GM13977 (cell line): ENCODE measurements at places on chromosomes 5 and 9.
A peak's percentile ranks its signal among the peaks of the same experiment; 100 is the strongest.

DNA sequence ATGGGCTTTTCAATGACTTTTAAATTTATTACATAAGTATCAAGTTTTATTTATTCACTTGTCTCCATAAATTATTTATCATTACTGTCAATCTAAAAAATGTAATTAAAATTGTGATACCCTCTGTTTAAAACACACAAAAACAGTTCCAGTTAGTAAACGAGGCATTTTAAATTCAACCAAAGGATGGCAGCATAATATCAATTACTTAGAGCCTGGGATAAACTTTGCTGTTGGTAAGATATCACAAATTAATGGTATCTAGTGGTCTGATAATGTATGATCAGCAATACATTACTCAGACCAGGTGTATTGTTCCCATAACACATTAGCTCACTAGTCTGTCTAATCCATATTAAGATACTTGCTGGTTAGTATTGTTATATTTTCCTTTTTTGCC, 9.6 kb upstream of the IFNE start:
- DNase-seq, result no peak

GRCh38 chr5:174374206-174374605, 328.7 kb downstream of the NSG2 start:
- no peak for DNase-seq

- DNase-seq, result no peak
Observed at GRCh38 chr5:95164861-95165260, 120.0 kb downstream of the MCTP1 start.

- no peak for DNase-seq
Observed at GRCh38 chr9:135485385-135485784, 5.8 kb downstream of the PPP1R26 start.

- no peak for DNase-seq
Observed at GRCh38 chr9:73050065-73050816, 97.4 kb upstream of the ALDH1A1 start.

GRCh38 chr9:137721479-137721878, 102.7 kb downstream of the EHMT1 start:
- DNase-seq, result no peak

DNA sequence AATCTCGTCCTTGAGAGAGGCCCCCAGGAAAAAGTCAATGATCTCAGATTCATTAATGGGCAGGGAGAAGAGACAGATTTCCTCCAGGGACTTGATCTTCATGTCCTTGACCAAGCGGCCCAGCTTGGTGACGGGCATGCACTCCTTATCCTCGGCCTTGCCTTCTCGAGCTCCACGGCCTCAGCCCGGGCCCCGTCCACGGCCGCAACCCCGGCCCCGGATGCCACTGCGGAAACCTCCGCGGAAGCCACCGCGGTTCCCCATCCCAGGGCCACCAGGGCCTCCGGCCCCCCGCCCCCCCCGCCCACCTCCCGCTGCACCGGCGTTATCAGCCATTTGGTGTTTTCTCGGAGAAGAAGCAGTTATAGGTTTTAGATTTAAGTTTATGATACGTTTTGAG, 18.3 kb downstream of the INVS start:
- no peak for DNase-seq

- no peak for DNase-seq
Observed at GRCh38 chr5:428219-428618, 14.8 kb upstream of the EXOC3 start.

- DNase-seq, result no peak
Observed at GRCh38 chr5:112649882-112650281, 87.8 kb upstream of the APC start.

GRCh38 chr9:8684978-8685708, 885.6 kb upstream of the DMAC1 start:
- DNase-seq, result no peak

DNA sequence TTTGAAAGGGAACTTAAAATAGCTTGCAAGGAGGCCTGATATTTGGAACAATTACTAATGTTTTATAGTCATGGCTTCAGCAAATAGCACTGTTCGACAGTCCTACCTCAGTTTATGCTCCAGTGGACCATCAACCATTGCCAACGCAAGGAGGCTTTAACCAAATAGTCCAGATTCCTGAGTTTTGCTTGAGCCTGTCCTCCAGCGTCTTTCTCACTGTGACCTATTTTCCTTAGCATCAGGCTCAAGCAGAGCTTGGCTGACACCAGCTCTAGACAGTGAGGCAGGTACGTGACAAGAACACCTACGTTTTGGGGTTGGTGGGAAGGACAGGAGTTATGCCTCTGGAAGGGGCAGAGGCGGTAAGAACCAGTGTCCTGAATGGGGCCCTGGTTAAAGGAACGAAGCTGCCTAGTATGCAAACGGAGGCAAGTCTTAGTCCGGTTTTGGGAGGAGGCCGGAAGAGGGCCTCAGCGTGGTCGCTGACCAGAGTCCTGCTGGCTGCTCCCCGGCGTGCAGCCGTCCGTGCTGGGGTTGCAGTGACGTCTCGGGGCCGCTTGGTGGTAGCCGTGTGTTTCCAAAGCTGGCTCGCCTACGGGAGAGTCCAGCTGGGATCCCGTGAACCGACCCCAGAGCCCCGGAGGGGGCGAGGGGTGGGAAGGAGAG, 998 bp upstream of the FGF18 start:
- DNase-seq, result peak; percentile 93

DNA sequence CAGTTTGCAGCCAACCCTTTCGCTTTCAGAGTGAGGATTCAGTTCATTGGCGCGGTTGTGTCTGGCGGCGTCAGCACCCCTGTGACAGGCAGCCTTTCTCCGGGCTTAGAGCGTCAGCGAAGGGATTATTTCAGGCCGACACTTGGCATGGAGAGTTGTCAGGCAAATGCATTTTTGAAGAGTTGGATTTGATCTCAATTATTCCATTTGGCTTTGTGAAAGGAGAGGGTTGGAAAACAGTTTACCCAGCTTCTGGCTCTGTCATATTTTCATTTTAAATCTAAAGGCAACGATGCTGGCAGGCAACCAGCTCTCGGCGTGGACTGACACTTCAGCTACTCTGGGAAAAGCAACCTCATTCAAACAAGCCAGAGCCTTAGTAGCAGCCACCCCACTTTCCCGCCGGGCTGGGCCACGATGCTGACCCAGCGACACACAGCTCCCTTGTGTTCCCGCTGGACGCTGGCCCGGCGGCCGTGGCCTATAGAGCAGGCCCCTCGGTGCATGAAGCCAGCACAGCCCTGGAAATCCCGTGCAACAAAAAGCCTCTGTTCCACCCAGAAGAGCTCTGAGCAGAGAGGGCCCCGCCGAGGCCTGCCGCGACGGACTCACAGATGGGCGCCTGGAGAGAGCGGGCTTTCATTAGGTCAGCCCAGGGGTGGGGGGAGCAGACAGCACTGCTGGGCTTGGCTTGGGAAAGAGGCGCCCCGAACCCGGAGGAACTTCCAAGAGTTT, 28.9 kb upstream of the LPCAT1 start:
- no peak for DNase-seq

DNA sequence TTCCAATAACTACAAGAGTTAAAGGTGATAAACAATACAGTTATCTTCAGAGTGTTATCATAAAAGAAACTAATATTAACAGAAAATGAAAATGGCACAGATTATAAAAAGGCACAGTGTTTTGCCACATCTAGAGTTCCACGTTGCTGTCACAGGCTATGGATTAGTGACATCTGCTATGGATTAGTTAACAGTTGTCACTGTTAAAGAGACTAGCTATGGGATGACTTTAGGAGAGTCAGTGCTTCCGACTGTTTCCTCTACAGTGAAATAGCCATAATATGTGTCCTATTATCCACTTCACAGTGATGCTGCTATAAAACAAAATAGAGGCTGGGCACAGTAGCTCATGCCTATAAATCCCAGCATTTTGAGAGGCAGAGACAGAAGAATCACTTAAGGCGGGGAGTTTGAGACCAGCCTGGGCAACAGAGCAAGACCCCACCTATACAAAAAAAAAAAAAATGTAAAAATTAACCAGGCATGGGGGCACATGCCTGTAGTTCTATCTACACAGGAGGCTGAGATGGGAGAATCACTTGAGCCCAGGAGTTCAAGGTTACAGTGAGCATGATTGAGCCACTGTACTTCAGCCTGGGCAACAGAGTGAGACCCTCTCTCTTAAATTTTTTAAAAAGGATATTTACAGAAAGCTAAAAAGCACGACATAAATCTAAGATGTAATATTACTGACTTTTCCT, 19.7 kb downstream of the MAPKAP1 start:
- DNase-seq, result no peak

DNA sequence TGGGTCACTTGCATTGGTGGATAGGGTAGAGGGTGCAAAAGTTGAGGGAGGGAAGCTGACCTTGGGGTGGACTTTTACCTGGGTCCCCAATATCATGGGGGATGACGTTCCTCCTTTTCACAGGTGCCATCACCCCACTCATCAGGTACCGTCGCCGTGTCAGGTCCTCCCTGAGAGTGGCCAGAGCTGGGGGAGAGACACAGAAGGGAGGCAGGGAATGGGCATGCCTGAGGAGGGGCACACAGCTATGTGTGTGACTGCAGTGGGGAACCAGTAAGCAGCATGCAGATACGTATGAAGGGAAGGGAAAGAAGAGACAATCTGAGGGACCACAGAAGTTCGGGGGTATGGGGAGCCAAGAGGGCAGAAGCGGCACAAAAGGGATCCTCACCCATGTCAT, 6.5 kb downstream of the CREB3 start:
- no peak for DNase-seq

GRCh38 chr5:169732841-169733240, 95.8 kb downstream of the DOCK2 start:
- DNase-seq, result no peak

- no peak for DNase-seq
Observed at GRCh38 chr9:84187090-84187489, 153.5 kb downstream of the SLC28A3 start.

DNA sequence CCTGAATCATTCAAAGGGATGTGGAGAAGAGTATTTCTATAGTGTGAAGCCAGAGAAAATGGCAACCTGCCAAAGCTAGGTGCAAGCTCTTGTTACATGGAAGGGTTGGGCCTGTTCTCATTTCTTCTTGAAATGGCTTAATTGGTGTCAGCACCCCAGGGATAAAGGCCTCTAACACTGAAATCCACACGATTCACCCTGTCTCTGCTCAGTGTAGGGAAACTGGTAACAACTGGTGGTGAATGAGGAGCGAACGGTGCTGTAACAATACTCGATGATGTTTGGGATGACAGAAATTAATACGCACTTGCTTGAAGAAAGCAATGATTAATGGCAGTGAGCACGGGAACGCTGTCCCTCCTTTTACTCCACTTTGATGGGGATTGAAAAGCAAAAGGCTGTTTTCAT, 16.2 kb downstream of the PBX3 start:
- no peak for DNase-seq

DNA sequence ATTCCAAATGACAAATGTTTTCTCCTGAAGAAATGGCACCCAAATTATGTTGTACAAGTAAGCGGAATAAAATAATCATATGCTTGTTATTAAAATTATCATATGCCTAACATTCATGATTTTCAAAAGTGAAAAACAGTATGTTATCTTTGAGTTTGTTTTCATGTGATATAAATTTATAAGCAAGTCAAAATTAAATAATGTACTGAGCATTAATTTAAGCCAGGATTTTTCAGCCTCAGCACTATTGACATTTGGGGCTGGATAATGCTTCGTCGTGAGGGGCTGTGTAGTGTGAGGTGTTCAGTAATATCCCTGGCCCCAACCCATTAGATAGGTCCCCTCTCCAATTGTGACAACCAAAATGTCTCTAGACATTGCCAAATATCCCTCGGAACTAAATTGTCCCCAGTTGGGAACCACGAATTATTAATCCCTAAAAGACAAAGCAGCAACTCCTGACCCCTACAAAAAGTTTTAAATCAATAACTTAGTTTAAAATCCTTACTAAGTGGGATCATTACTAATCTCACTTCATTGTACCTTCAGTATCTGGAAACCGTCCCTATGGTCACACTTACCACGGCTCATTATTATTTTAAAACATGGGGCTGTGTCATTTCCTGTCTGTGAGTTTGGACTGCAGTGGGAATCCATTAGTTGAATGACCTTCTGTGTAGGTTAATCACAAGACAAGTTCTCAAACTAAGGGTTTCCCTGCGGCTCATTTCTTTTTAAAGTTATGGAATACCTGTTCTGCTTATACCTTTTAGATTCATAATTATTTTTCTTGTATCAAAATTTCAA, 1.3 kb upstream of the NNT start:
- peak; percentile 67 for DNase-seq

DNA sequence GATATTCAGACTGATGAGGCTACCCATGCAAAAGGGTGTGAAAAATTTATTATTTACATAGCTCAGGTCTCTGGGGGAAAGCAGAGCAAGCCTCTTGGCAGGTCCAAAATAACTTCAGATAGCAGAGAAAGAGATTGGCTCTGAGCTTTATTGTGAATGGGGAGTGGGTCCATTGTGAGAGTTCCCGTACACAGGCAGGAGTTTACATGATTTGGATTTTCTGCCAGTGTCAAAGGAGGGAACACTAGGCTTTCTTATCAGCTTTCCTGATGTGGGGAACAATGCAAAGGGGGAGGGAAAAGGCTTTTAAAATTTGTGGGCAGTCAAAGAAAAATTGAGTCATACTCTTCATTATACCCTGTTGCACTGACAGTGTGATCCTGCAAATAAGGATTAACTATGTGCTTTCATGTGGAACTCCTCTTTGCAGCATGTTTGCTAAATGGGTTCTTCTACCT, 615.0 kb upstream of the RIOK2 start:
- no peak for DNase-seq

GRCh38 chr5:156427315-156427714, 100.4 kb downstream of the SGCD start:
- DNase-seq, result no peak

DNA sequence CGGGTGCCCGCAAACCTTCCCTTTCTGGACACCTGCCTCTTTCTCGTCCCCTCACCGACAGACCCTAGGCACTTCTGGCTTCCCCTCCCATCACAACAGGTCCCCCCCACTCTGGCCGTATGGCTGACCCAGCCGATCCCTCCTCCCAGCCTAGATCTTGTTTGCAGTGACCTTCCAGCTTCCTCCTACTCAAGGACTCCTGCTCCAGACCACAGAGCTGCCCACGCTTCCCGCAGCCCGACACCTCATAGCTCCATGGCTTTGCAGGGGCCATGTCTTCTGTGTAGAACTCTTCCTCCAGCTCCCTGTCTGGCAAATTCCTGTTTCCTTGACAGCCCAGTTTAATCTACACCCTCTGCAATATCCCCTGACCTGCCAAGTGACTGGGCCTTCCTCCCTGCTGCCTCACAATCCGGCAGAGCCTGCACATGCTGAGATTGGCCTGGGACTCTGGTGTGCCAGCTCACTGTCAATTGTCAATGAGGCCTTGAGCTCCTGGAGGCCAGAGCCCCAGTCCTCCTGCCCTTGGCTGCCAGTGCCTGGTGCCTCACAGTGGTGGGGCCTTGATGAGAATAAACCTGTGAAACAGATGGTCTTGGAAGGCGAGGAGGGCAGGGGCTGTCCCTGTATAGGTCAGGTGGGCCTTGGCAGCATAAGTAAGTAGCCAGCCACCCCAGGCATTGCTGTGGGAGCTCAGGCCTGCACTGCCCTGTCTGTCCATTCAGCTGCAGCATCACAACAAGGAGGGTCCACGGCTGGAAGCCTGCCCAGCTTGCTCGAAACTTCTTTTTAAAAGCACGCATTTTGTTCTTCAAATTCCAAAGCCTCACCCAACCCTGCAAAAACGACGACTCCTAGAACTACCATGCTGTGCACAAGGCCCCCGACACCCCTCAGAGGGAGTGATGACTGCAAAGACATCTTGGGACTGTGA, 50.5 kb downstream of the GADD45G start:
- no peak for DNase-seq

- no peak for DNase-seq
Observed at GRCh38 chr9:15211815-15212495, 95.1 kb downstream of the TTC39B start.
